ENCODE measurements at places on chromosomes 11 and 22.

DNA sequence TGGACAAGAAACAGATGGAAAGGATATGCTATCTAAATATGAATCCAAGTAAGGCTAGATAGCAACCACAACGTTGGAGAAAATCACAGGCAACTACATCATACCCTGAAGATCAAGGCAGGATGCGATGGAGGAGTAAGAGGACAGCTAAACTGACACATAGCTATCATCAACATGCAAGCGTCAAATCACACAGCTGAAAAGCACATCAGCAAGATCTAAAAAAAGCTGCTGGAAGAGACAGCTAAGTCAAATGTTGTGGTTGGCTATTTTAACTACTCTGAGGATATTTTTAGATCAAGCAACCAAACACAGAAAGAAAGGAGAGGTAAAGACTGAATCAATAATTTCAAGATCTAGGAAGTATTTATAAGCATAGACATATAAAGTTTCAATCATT lies 466.9 kb downstream of the BRD1 start:
- DNase-seq: no peak

- no peak for DNase-seq
Measured at GRCh38 chr11:25766332-25767015, 565.5 kb upstream of the ANO3 start.

GRCh38 chr11:118641397-118642019 lies 34.1 kb downstream of the PHLDB1 start:
- no peak for DNase-seq

DNA sequence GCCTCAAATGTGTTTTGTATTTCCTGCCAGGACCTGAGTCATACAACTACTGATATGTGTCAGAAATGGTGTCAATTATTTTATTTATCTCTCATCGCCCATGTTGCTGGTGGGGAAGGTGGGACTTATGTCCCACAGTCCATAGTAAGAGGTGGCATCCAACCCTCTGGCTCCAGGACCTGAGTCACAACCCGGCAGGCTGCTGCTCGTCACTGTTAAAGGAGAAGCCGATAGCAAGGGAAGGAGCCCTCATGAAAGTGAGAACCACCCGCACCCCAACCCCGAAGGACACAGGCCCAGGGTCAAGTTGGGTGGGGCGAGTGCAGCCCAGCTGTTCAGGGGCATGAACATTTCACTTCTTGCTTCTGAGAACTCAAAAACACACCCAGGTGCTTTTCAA lies 33.1 kb upstream of the TP53I11 start:
- no peak for DNase-seq

- DNase-seq: no peak
Measured at GRCh38 chr11:92979176-92979575, 9.7 kb downstream of the MTNR1B start.
